NCI-H1417 treated with DMSO at 0.1 percent for 48 hours (cell line): ENCODE measurements at places on chromosomes 4 and X.

DNA sequence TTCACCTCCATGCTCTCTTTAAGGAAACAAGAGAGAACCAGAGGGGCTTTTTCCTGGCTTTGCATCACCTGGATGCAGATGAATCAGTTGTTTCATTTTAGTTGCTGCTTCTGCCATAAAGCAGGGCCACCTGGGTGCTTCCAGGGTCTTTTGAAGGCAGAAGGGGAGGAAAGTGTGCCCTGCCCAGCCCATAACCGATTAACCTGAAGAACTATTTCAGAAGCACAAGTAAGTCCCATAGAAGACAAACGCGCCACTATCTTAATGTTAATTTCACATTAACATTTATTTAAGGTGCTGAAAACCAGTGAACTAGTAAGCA is 32.1 kb downstream of the IRF2 start:
- no peak for DNase-seq

- no peak for DNase-seq
These were observed 18.2 kb downstream of the GLRA3 start for GRCh38 chr4:174810834-174811233.

- DNase-seq, result no peak
These were observed 10.3 kb downstream of the CENPI start for GRCh38 chrX:101108284-101108683.

- DNase-seq, result no peak
These were observed 133.0 kb downstream of the SHROOM4 start for GRCh38 chrX:50680990-50681389.

- no peak for DNase-seq
These were observed 74.3 kb downstream of the FRAS1 start for GRCh38 chr4:78131403-78131802.

- DNase-seq, result no peak
These were observed 57.0 kb downstream of the PLAC1 start for GRCh38 chrX:134601240-134601765.

GRCh38 chr4:135177321-135177720 is 975.7 kb upstream of the PABPC4L start:
- DNase-seq, result no peak

- no peak for DNase-seq
These were observed 44.8 kb downstream of the GAB1 start for GRCh38 chr4:143381189-143382118.

DNA sequence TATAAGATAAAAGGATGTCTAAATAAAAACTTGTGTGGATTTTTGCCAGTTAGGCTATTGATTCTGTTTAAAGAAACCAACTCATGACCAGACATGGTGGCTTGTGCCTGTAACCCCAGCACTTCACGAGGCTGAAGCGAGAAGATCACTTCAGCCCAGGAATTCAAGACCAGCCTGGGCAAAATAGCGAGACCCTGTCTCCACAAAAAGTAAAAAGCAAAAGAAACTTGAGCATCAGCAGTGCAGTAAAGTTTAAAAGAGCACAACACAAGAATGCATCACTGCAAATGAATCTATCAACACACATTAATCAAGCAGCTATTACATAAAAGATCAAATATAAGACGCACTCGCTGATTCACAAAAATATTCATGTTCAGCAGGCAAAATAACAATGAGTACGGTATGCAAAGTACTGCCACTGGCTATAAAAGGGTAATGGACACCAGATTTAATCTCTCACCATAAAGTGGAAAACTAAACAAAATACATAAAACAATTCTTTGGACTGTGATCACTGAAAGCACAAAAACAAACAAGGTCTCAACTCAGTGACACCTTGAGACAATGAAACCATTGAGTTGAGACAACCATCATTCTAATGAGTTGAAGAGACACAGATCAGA is 41.3 kb downstream of the LRBA start:
- no peak for DNase-seq

DNA sequence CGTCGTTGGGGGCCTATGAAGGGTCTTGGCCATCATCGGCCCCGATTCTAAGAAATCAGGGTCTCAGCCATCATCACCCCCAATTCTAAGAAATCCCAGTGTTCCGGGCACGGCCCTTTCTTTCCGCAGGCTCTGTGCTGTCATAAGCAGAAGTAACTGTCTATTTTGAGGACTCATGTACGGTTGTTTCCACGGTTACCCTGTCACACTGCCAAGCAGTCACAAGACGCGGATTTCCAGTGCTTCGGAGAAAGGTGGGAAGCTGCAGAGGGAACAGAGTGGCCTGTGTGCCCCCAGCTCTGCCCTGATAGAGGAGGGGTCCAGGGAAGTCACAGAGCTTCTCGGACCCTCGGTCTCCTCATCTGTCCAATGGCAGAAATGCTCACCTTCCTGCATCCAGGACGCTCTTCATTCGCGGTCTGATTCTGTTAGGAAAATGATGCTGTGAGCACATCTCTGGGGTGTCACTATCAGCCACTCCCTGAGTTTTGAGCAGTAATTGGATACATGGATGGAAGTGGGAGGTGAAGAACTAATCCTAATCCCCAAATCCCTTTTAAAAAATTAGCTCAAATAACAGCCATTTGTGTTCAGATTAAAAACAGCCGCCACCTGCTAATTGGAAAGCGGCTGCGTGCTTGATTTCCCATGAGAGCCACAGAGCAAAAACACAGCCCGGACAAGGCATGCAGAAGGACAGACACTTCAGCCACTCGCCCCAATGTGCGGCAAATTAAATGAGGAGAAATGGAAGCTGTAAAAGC is 73.1 kb downstream of the WFS1 start:
- no peak for DNase-seq

GRCh38 chr4:90281541-90282355 is 154.6 kb downstream of the CCSER1 start:
- no peak for DNase-seq

GRCh38 chrX:78104447-78105176 is 564 bp downstream of the PGK1 start:
- no peak for DNase-seq

- DNase-seq, result no peak
These were observed 36.8 kb upstream of the ARSD start for GRCh38 chrX:2965965-2966364.

- DNase-seq, result no peak
These were observed 155.5 kb downstream of the EMCN start for GRCh38 chr4:100362366-100362765.

- DNase-seq, result no peak
These were observed 84.4 kb downstream of the PPARGC1A start for GRCh38 chr4:23805450-23805851.

- DNase-seq, result no peak
These were observed 13.3 kb downstream of the ATOH1 start for GRCh38 chr4:93841803-93842345.

DNA sequence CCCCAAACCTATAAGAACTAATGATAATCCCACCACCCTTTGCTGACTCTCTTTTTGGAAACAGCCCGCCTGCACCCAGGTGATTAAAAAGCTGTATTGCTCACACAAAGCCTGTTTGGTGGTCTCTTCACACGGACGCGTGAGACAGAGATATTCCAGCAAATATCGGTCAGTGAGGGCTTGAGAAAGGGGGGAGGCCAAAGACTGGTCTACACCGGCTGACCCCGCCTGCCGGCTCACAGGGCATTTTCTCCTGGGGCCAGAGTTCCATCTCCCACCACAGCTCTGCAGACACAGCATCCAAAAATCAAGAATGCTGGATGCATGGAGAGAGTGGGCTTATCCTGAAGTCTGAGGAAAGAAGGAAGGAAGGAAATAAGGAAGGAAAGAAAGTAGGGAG is 176.0 kb downstream of the SHOX start:
- no peak for DNase-seq

- no peak for DNase-seq
These were observed 44.4 kb downstream of the BBS12 start for GRCh38 chr4:122776916-122777315.

GRCh38 chr4:189124149-189124758 is 816.4 kb upstream of the FRG1 start:
- DNase-seq, result no peak

DNA sequence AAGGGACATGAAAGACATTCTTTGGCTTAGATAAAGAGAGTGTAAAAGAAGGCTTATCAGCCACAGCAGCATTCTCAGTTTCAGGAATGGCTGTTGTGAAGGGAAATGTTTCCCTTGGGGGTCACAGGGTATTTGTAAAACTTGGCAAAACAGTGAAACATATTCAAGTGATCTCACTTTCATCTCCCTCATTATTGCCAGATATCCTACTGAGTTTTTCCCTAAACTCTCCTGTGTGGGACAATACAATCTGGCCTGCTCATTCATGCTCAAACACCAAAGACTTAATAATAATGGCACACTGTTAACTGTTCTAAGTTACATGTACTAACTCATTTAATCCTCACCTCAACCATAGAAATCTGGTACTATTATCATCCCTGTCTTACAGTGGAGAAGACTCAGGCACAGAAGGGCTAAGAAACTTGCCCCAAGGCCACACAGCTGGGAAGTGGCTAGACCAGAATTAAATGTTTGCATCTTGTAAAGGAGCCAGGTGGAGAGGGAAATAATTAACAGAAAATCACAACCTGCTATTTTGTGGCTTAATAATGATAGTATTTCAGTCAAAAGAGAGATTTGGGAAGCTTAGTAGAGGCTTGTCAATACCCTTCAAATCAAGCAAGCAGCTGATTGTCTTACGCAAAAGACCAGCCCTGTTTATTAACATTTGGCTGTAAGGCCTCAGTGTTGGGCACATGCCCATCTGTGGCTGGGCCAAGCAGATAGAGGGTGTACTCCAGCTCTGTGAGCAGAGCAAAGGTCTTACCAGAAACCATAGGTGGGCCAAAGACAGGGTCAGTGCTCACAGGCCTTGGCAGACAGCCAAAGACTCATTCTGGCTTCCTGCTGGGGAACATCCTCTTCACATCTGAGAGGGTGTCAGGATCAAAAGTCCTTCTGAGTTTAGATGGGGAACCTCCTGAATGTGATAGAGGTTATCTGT is 17.3 kb downstream of the SMPX start:
- no peak for DNase-seq

DNA sequence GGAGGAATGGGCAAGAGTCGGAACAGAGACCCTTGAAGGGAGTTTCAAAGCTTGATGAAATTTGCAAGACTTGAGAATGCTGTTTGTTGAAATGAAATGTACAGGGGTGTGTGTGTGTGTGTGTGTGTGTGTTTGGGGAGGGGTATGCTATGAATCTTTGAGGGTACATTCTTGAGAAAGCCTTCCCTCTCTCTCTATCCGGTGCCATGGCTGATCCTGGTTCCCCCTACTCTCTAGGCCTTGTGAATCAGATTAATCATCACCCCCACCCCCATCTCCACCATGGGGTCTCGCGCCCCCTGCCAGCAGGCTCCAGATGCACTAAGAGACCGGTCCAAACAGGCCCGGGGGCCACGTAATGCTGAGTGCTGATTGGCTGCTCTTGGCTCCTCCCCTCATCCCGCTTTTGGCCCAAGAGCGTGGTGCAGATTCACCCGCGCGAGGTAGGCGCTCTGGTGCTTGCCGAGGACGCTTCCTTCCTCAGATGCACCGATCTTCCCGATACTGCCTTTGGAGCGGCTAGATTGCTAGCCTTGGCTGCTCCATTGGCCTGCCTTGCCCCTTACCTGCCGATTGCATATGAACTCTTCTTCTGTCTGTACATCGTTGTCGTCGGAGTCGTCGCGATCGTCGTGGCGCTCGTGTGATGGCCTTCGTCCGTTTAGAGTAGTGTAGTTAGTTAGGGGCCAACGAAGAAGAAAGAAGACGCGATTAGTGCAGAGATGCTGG is at the start of gene HTR2C:
Gene HTR2C, plus strand, starts transcription at position 441 of the 729 bp plus-strand sequence. CDS start 142,851 bp downstream, outside the sequence.
- no peak for DNase-seq

- no peak for DNase-seq
These were observed 18.2 kb upstream of the RASL11B start for GRCh38 chr4:52843958-52844357.

GRCh38 chr4:104938624-104939023 is 208.1 kb upstream of the TET2 start:
- no peak for DNase-seq

DNA sequence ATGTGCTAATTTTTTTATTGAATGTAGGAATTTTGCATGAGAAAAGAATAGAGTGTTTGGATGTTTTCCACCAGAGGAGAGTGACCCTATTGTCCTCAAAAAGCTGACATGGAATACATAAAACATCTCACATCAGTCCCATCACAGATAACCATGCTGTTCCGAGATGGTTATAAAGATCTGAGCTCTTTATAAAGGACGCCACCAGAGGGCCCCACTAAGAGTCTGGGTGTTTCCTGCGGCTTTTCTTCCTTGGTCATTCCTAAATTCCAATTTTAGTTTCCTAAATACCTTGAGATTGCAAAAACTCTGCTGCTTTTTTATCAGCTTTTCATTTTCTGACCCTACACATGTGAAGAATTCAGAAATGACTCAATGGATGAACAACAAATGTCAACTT is 504.5 kb upstream of the FRG1 start:
- no peak for DNase-seq

DNA sequence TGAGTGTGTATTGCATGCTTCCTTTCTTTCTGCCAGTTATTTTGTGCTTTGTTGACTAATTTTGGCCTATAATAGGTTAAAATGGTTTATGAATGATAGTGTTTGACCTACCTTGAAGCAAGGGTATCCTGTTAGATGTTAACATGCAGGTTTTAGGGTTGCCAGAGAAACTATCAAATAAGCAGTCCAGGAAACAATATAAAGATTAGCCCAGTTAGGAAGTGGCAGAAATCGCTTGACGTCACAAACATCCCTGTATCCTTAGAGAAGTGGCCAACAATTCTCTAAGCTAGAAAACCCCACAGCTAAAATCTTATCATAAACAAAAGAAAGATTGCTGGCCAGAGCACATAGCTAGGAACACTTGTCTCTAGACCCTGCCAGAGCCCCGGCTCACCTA is 3.8 kb downstream of the NAP1L5 start:
- DNase-seq, result no peak

DNA sequence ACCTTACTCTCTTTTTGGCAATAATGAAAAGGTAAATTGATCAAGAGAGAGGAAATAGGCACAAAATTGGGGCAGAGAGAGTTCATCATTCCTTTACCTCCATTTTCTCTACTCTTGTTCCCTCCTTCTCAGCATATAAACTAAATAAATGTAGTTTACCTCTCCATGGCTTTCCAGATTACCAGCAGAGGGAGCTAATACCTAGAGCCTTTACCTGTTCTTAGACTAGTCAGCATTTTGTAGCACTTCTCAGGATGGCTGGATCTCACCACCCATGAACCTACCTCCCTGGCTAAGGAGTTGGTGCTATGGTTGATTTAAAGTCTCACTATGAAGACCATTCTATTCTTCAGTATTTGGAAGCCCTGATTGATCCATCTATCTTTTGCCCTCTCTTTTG is 15.7 kb downstream of the OFD1 start:
- DNase-seq, result peak; percentile 32
